ENCODE measurements at places on chromosomes 3 and 15.

DNA sequence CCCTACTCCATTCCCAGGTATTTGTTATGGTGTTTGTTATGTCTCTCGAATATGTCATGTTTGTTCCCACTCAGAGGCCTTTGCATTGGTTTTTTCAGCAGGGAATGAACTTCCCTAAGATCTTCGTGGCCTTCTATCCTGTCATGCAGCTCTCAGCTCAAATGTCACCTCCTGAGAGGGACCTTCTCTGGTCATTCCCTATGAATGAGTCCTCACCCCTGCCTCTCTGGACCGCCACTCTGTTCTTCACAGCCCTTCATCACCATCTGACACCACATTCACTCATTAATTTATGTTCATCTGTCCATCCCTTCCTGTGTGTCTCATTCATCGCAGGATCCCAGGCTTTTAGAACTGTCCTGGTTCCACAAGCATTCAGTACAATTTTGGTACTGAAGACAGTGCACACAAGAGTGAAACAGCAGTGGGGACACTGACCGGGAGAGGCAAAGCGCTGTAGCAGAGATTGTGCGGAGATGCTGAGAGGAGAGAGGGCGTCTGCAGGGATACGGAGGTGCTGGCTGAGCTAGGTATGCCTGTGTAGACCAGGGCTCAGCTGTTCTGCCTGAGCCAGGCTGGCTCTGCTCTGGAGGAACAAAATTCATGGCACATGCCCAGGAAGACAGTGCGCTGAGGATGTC lies 132.3 kb downstream of the CHCHD6 start:
- H3K36me3 ChIP-seq: no peaks in the 10 kb centered on the region
- no peak overlapping the region for H3K4me3 ChIP-seq
- no peaks in the 10 kb centered on the region for H3K27me3 ChIP-seq
- H3K4me1 ChIP-seq: no peaks in the 10 kb centered on the region

DNA sequence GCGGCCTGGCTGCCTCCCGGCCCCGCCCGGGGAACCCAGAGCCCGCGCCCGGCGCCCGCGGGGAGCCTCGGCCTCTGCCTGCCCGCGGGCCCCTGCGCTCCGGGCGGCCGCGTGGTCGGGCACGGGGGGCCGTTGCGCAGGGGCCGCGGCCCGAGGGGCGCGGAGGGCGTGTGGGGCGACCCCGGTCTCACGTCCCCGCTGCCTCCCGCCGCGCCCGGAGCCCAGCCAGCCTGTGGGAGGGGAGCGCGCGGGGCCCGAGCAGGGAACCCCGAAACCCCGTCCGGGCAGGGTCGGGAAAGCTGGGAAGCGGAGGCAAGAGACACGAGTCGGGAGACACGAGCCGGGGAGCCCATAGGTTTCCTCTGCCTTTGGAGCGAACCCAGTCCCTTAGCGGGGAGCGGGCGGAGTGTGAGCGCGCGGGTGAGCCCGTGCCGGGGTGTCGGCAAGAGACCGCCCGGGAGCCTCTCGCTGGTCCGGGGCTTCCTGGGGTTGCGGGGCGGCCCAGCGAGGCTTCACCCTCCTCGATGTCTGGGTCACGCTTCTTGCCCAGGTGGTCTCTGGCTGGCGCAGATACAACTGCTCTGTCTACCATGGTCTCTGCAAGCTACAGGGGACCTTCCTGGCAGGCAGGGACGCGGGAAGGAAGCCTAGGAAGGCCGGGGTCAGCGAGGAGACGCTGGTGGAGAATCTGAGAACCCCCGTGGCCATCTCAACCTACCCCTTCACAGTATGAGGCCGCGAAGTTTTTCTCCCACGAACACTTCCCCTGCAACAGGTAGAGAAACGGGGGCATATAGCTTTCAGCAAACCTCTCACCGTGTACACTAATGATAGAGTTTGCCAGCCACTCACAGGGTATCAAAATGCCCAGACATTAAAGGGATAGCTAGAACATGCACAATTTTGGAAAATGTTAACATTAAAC lies 586 bp downstream of the LRRK1 start:
- H3K27ac ChIP-seq: peak overlapping the region; percentile 61
- no peaks in the 10 kb centered on the region for H3K27me3 ChIP-seq
- H3K4me1 ChIP-seq: peaks cover 34% of the 10 kb centered on the region
- H3K4me3 ChIP-seq: peak overlapping the region; percentile 82
- peak; percentile 90 for DNase-seq

- DNase-seq: peak; percentile 68
- H3K4me1 ChIP-seq: peaks cover 25% of the 10 kb centered on the region
- peak within 1 kb of the TSS; percentile 87 for H3K4me3 ChIP-seq
- H3K27ac ChIP-seq: peak within 1 kb of the TSS; percentile 90
- no peaks in the 10 kb centered on the region for H3K36me3 ChIP-seq
Measured at GRCh38 chr15:45187894-45188830, at the start of gene SHF. Gene SHF (minus strand): TSS chr15:45187966. CDS start chr15:45187951, 15 bp downstream.

GRCh38 chr15:51678096-51678495 lies 3.2 kb upstream of the SCG3 start:
- no peak overlapping the region for H3K27ac ChIP-seq
- no peak for DNase-seq
- H3K4me3 ChIP-seq: no peak overlapping the region
- H3K4me1 ChIP-seq: peaks cover 7% of the 10 kb centered on the region
- H3K27me3 ChIP-seq: no peaks in the 10 kb centered on the region
- no peaks in the 10 kb centered on the region for H3K36me3 ChIP-seq

DNA sequence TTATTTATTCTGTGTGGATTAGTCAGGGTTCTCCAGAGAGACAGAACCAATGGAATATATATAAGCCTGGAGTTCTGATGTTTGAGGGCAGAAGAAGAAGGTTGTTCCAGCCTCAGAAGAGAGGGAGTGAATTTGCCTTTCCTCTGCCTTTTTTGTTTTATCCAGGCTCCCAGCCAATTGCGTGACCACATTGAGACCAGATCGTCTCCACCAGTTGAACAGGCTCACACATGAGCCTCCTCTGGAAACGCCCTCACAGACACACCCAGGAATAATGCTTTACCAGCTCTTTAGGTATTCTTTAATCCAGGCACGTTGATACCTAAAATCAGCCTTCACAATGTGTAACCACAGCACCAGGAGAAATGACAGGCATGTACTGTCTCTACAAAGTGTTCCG lies 923.1 kb downstream of the TBL1XR1 start:
- H3K36me3 ChIP-seq: no peaks in the 10 kb centered on the region
- no peak for DNase-seq
- H3K27ac ChIP-seq: no peak overlapping the region

DNA sequence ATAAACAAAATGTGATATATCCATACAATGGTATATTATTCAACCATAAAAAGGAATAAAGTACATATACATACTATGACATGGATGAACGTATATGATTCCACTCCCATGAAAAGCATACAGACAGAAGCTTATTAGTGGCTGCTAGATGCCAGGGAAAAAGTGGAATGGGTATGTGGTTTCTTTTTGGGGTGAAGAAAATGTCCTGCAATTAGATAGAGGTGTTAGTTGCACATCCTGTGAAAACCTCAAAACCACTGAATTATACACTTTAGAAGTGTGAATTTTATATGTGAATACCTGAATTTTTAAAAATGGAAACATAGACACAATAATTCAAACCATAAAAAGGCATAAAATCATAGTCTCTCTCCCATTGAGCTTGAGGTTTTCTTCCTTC lies 11.2 kb downstream of the DENND6A start:
- H3K27ac ChIP-seq: no peak overlapping the region
- no peaks in the 10 kb centered on the region for H3K27me3 ChIP-seq
- H3K4me1 ChIP-seq: peaks cover 5% of the 10 kb centered on the region
- H3K36me3 ChIP-seq: peaks cover 34% of the 10 kb centered on the region
- no peak overlapping the region for H3K4me3 ChIP-seq

DNA sequence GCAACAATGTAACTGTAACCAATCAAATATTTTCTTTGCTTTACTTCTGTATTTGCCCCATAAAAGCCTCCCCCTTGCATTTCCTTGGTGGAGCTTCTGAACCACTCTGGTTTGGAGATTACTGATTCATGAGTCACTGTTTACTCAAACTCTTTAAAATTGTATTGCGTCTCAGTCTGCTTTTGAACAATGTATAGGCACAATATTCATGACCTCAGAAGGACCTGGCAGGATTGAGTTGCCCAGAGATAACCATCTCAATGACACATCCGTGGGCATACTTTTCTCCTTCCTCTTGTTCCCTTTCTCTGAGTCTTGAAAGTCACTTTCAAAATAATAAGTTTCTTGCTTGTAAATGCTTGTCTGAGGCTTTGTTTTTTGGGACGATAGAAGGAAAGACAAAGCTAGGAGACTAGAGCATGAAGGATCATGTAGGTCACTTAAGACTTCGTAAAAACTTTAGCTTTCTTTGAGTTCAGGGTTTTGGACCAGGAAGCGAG lies 57.1 kb upstream of the POU1F1 start:
- H3K27me3 ChIP-seq: no peaks in the 10 kb centered on the region
- no peaks in the 10 kb centered on the region for H3K36me3 ChIP-seq
- no peak for DNase-seq
- H3K27ac ChIP-seq: no peak overlapping the region
- H3K4me3 ChIP-seq: no peak overlapping the region
- no peaks in the 10 kb centered on the region for H3K4me1 ChIP-seq

GRCh38 chr15:56781666-56782065 lies 48.4 kb upstream of the ZNF280D start:
- DNase-seq: no peak
- no peaks in the 10 kb centered on the region for H3K36me3 ChIP-seq
- H3K27ac ChIP-seq: no peak overlapping the region
- H3K4me3 ChIP-seq: no peak overlapping the region
